ENCODE measurements at places on chromosomes 2 and 18.

GRCh38 chr2:189267925-189268579, 88.5 kb upstream of the COL5A2 start:
- DNase-seq, result no peak

DNA sequence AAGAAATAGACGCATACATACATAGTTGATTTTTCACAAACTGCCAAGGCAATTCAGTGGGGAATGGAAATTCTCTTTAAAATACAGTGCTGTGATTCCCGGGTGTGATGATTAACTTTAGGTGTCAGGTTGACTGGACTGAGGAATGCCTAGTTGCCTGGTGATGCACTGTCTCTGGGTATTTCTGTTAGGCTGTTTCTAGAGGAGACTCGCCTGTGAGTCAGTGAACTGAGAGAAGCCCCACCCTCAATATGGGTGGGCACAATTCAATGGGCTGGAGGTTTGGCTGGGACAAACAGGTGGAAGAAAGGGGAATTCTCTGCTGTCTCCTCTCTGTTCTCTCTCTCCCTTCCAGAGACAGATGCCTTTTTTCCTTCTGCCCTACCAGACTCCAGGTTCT, 187.6 kb downstream of the ARHGAP28 start:
- DNase-seq, result no peak

- DNase-seq, result no peak
Measured at GRCh38 chr2:109137616-109138015, 8.6 kb downstream of the SH3RF3 start.

- peak; percentile 57 for DNase-seq
Measured at GRCh38 chr2:143936848-143937722, 582.8 kb downstream of the ZEB2 start.

DNA sequence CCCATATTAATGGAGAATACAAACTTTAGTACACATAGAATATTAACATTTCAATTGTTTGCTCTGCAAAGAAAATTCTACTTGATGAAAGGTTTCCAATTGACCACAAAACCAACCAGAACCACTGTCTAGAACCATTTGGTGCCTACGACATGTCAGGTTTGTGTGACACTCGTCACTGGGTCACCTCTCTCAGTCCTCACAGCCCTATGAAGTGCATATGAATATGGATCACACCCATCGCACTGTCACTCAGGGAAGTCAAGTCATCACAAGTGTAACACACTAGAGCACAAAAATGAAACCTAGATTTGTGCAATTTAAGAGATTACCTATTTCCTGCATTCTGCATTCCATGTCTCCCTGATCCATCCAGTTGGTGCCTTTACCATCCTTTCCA, 43.7 kb downstream of the PTPN2 start:
- no peak for DNase-seq

- no peak for DNase-seq
Measured at GRCh38 chr2:180247658-180248057, 240.6 kb upstream of the CWC22 start.

Data from endothelial cell (in vitro differentiated cells).